ENCODE measurements at places on chromosomes 6 and 20. TPM values are rescaled to one million over a fixed set of nuclear protein-coding genes. Genes with fewer than 3 reads are reported as not detected.

The SAMD10 gene
- not detected for total RNA-seq

The GSTA3 gene
- total RNA-seq, result not detected

The GPRC6A gene
- not detected for total RNA-seq

The ULBP3 gene
- total RNA-seq, result 24.2 TPM

- no peak for DNase-seq
Observed at GRCh38 chr6:139857143-139857542, 482.7 kb upstream of the CITED2 start.

DNA sequence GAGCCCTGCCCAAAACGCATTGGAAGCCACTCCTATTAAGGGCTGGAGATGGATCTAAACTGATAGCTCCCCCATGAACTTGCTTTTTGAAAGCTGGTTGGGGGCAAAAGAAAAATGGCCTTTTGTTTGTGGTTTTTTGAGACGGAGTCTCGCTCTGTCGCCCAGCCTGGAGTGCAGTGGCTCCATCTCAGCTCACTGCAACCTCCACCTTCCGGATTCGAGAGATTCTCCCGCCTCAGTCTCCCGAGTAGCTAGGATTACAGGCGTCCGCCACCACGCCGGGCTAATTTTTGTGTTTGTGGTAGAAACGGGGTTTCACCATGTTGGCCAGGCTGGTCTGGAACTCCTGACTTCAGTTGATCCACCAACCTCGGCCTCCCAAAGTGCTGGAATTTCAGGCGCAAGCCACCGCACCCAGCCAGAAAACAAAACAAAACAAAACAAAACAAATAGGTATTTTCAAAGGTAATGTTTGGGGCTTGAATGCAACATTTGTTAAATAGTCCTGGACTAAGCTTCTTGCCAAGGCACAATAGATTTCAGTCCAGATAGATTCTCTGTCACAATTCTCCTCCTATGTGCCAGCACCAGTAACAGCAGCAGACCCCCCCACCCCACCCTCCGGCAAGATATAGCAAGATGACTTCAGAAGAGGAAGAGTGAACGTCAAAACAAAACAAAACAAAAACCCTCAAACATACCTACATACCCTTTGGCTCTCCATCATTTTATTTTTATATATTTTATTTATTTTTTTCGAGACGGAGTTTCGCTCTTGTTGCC lies 26.5 kb upstream of the ABT1 start:
- DNase-seq, result no peak

Data from ascending aorta (tissue), 2 donors.